K562 (cell line): ENCODE measurements at places on chromosomes 12 and 14.

GRCh38 chr12:4630262-4630661 is 18.6 kb downstream of the AKAP3 start:
- DNase-seq: no peak
- no peaks in the 10 kb centered on the region for H3K36me3 ChIP-seq
- H3K27me3 ChIP-seq: peaks cover 2% of the 10 kb centered on the region; the same call in 2 of the 3 replicates
- H3K27ac ChIP-seq: no peak overlapping the region
- no peak overlapping the region for H3K4me3 ChIP-seq

DNA sequence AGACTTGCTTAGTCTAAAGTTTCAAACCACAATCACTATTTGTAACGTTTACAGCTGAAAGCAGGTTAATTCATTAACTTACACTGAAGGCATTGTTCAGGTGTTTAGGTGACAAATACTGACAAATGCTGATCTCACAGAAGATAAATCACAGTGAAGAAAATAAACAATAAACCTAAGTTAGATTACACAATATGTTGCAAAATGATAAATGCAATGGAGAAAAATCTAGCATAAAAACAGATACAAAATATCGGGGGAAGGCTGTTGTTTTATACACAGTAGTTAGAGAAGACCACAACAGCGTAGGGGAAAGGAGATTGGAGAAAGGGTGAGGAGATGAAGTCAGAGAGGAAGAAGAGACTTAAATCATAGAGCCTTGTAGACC is 3.0 kb downstream of the SCAF11 start:
- H3K4me1 ChIP-seq: peaks cover 16% of the 10 kb centered on the region
- H3K27me3 ChIP-seq: no peaks in the 10 kb centered on the region
- no peak for DNase-seq
- H3K27ac ChIP-seq: no peak overlapping the region

DNA sequence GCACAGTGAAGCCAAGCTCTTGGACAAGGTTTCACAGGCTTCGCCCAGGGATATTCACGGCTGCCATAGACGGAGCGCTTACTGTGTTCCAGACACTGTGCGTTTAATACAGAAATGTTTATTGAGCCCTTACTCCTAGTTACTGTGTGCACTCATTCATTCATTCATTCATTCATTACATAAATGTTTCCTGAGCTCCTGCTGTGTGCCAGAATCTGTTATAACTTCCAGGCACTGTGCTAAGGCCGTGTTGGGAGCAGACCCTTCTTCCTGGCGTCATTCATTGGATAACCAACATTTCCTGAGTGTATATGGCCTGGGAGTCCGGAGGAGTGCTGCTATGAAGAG is 760 bp upstream of the MED13L start:
- H3K4me3 ChIP-seq: peak overlapping the region; percentile 79

GRCh38 chr14:95039259-95039992 is 117.9 kb downstream of the DICER1 start:
- H3K4me1 ChIP-seq: no peaks in the 10 kb centered on the region
- H3K4me3 ChIP-seq: no peak overlapping the region
- no peak for DNase-seq
- no peak overlapping the region for H3K27ac ChIP-seq

- no peak overlapping the region for H3K27ac ChIP-seq
- DNase-seq: peak; percentile 16
- peaks cover 4% of the 10 kb centered on the region for H3K27me3 ChIP-seq
- H3K36me3 ChIP-seq: no peaks in the 10 kb centered on the region
- peak overlapping the region; percentile 18 for H3K4me3 ChIP-seq
Observed at GRCh38 chr14:59918824-59919569, 947 bp upstream of the LRRC9 start.

DNA sequence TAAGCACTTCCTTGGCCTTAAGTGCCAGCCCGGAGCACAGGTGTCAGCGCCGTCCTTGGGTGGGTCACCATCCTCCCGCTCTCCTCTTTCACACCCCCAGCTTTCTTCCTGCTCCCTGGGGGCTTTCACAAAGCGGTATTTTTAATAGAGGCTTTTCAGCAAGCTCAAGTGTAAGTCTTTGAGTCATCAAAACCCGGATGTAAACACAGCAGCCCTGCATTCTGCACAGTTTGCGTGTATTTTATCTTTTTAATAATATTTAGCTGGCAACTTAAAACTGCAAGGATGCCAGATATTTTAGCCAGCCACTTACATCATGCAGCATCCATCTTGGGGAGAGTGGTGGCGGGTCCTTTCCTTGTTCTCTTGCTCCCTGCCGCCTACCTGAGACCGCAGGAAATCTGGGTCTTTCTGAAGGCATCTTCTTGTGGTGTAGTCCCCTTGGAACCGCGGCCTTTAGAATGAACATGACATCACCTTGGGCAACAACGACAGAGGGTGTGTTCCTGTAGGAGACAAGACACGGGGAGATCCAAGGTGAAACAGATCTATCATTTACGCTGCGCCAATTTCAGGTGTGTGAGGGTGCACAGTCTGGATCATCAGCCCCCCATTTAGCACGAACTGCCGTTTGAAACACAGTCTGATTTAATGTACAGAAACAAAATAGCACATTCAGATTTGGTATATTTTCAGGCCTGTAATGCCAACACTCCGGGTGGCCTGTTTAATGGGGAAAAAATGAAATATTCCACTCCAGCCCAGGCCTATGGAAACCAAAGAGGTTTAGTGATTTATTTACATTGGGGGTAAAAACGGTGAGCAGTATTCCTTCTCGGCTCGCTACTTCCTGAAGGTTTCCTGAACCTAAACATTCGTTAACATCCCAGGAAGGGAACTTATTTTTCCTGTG is 12.5 kb upstream of the IRF2BPL start:
- H3K27ac ChIP-seq: peak overlapping the region; percentile 92
- H3K4me3 ChIP-seq: no peak overlapping the region; the same call in 1 of the 2 replicates

GRCh38 chr12:70314145-70314544 is 51.9 kb upstream of the KCNMB4 start:
- H3K27me3 ChIP-seq: no peaks in the 10 kb centered on the region
- H3K4me3 ChIP-seq: no peak overlapping the region
- H3K36me3 ChIP-seq: no peaks in the 10 kb centered on the region; the same call in 1 of the 3 replicates
- no peak for DNase-seq
- H3K27ac ChIP-seq: no peak overlapping the region
- no peaks in the 10 kb centered on the region for H3K4me1 ChIP-seq
